ENCODE measurements at places on chromosomes 5 and 9.
A peak's percentile ranks its signal among the peaks of the same experiment; 100 is the strongest.

- DNase-seq = no peak
These were observed 234.8 kb upstream of the TMEM161B start for GRCh38 chr5:88503406-88503805.

- no peak for DNase-seq
These were observed 818 bp upstream of the OBP2A start for GRCh38 chr9:135544981-135545635.

DNA sequence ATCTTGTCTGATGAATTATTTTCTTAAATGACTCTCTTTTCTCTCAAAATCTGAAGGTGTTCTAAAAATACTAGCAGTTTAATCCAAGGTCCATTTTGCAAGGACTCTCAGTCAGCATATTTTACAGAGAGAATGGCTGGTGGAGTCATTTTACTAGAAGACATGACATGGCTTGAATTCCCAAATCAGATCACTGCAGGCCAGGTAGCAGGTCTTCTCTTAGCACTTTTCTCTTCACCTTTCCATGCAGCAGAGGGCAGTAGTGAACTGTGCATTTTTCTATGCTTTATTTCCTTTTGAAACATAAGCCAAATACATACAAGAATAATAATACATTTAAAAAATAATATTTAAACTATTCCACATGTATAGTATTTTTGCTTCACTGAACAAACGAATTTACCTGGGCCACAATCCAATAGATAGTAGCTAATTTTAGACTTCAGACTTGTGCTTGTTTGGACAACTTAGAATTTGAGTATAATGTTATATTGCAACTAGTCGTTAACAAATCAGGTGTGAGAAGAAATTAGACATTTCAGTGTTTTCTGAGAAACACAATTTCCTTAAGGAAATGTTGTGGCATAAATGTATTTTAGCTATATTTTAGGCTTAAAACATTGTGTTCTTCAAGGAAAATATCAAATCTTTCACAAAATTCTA is 289.4 kb upstream of the DAB2 start:
- DNase-seq = peak; percentile 86

DNA sequence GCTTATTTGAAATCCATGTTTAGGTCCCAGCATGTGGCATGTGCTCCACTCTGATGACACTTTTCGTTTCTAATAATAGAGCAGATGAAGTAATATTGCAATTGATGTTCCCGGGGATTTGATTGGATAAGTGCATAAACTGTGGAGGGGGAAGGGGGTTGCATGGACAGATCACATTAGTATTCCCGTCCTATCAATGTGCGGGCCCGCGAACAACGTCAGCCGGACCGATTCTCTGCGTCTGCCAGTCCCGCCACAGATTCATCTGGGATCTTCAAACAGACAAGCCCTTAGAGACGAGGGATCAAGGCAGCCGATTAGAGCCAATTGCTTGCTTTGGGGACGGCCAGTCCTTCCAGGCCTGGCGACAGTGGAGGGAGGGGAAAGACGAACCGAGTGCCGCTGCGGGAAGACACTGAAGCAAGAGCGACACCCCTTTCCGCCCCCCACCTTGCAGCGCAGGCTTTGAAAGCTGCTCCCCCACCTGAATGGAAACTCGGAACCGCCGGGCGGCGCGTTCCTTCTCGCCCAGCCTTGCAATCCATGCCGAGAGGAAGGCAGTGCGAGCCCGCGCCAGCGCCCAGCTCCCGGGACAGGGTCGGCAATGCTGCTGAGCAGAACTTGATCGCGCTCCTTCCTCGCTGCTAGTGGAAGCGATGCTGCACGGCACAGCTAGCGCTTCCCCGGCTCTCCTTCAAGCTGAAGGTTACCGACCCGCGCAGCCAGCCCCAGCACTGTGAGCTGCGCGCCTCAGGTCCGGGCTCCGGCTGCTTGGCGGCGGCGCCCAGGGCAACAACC is at the start of gene RGS7BP:
TSS of gene RGS7BP (plus strand) at position 247 of the 798 bp plus-strand sequence. CDS start 610 bp downstream, outside the sequence.
- DNase-seq = peak; percentile 31

DNA sequence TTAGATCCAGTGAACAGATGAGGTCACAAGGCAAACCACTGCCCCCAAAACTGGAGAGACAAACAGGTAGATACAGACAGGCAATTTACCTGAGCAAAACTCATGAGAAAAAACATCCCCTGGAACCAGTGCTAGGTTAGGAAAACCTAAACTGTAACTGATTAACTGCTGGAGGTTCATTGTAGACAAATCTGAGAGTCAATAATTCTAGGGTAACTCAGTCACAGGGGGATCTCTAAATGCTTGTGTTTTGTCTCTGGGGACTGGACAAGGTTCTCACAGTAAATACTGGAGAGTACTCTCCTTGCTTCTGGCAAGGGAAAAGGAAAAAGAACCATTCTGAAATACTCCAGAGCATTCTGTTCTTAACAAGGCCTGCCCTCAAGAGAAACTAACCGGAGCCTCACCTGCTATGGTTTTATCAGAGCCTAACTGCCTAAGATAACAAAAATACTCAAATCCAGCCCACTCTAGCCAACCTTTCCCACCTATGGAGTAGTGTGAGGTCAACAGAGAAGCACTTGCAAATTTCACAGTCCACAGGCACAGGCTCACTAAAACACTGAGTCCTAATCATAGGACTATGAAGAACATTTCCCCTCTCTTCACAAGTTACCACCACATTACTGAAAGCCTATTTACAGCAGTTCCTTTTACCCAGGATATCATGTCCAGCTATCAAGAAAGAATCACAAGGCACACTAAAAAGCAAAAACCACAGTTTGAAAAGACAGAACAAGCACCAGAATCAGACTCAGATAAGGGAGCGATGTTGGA is 139.9 kb upstream of the ACOT12 start:
- DNase-seq = peak; percentile 7

GRCh38 chr9:129174724-129175514 is 3.1 kb downstream of the IER5L start:
- DNase-seq = peak; percentile 91

- DNase-seq = peak; percentile 76
These were observed 12.0 kb upstream of the ELOVL7 start for GRCh38 chr5:60856066-60856465.

- DNase-seq = no peak
These were observed 9.7 kb upstream of the SLC36A2 start for GRCh38 chr5:151357097-151357496.

DNA sequence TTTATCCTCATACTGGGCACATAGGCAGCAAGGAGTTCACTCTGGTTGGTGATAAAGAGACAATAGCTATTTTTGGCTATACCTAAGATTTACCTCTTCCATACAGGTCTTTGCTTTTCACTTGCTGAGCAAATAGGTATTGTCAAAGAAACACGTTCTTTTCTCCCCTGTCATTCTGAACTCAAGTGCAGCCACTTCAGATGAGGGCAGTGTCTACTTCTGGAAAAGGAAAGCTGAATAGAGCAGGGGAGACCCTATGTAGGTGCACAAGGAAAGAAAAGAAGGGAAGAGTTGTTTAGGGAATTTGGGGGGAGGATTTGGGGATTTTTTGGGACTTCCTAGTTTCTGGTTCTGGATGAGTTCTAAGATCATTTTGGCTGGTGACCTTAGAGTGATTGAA is 109.6 kb downstream of the ATP10B start:
- DNase-seq = no peak

DNA sequence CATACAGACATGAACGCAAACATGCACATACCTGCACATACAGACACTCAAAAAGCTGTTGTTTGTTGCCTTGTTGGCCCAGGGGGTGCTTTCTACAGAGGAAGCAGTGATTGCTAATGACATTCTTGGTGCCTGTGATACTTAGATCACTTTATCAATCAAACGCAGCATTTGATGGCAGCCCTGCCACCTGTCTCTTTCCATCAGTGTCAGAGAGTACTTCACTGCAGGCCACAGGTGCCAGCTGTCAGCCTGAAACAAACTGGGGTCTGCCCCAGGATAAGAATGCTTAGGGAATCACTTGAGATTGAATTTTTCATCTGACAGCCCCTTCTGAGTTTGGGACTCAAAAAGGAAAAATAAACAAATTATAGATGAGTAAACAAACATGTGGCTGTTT is 388.9 kb upstream of the SGCD start:
- DNase-seq = no peak

DNA sequence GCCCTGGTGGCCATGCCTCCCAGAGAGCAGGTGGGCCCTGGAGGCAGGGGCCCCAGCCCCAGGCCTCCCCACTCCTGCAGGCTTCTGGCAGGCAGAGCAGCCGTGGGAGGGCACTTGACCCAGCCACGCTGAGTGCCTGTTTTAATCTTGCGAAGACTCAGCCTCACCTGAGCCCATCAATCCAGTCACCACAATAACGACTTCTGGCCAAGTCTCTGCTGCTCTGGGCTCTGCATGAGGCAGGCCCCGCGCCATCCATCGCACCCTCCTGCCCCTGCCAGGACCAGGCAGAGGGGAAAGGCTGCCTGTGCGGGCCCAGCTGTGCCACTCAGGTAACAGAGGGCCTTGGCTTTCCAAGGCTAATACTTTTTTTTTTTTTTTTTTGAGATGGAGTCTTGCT is 32.8 kb downstream of the RASGEF1C start:
- no peak for DNase-seq

GRCh38 chr5:166058660-166059059 is 2232.8 kb upstream of the WWC1 start:
- DNase-seq = no peak

DNA sequence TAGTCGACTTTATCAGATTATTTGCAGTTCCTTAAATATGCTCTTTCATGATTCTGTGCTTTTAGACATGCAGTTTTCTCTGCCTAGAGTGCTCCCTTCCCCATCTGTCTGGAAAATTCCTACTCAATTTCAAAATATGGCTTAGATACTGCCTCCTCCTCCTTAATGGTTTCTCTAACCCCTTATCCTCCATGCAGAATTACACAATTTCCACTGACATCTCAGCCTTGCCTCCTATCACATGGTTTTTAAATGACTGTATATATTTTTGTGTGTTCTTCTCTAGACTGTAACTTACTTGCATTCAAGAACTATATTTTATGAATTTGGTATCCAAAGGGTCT is 85.2 kb downstream of the SLC44A1 start:
- peak; percentile 54 for DNase-seq

GRCh38 chr5:119011186-119011585 is 22.8 kb upstream of the DTWD2 start:
- DNase-seq = no peak

DNA sequence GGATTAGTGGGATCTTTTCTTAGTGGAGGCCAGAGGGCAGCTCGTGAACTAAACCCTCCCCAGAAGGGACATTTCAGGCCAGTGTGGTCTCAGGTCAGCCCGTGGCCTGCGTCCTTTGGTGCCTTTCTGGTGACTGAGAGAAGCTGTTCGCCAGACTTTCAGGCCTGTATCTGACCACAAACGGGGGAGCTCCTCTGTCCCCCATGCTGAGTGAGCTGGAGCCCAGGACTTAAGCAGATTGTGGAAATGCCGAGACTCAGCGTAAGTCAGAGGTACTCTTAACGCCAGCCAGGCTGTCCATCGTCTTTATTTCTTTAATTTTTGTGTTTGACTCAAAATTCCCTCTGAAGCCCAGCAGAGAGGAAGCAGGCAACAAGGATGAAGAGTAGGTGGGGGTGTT is 54.8 kb upstream of the NCS1 start:
- no peak for DNase-seq

- DNase-seq = no peak
These were observed 10.3 kb upstream of the LAMC3 start for GRCh38 chr9:130998597-130999244.

GRCh38 chr9:123893115-123893514 is 36.8 kb downstream of the DENND1A start:
- no peak for DNase-seq

- no peak for DNase-seq
These were observed 251.7 kb downstream of the PAPPA start for GRCh38 chr9:116405321-116405720.

DNA sequence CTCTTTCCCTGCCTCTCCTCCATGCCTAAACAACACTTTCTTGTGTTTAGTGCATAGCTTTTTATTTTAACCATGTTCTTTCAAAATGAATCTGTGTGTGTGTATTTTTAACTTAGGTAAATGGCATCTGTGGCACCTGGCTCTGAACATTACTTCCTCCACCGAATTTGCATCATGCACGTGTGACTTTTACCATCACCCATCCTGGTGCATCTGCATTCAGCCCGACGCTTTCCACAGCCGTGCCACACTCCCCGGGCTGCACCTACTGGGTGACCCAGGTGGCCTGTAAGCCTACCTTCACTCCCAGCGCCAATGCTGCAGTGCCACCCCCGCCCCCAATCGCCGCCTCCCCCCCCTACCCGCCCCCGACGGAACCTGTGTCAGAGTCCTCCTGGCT is 12.7 kb upstream of the FCN1 start:
- DNase-seq = no peak

DNA sequence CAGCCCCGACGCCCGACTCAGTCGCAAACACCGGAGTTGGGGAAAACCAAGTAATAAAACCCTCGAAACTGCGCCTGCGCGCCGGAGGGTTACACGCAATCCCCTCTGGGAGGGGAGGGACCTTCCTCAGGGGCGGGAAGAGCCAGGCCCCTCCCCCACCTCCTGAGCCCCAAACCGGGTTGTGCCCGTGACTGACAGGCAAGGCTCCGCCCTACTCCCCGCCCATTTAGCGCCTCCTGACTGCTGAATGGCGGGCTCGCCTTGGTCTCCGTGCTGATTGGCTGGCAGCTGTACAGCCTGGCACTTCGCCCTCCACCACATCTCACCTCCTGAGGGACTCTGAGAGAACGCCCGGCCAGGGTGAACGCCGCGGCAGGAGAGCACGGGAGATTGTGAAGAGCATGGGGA is at the start of gene PRDM9:
TSS of gene PRDM9 (plus strand) at position 332 of the 408 bp plus-strand sequence. CDS start 1,425 bp downstream, outside the sequence.
- DNase-seq = peak; percentile 81

DNA sequence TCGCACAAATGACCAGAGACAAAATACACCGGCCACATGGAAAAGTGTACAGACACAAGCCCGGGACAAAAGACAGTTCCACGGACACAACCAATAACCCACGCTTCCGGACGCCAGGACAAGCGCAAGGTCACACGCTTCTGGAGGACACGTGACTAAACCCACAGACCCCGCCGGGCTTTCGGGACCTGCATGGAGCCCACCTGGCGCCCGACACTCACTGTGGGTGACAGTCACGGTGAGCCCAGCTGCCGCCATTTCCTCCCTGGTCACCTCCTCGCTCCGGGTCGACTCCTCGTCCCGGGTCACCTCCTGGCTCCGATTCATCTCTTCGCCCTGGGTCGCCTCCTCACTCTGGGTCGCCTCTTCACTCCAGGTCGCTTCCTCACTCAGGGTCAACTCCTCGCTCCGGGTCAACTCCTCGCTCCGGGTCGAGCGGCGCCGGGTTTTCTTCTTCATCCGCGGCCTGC is 470 bp downstream of the BAG1 start:
- DNase-seq = no peak

- DNase-seq = no peak
These were observed 17.8 kb downstream of the NOTCH1 start for GRCh38 chr9:136527721-136528710.

All from fibroblast of pulmonary artery (primary cell).